Psoas muscle (tissue), 8 donors: ENCODE measurements at places on chromosomes 7 and 10. TPM values are rescaled to one million over a fixed set of nuclear protein-coding genes. Genes with fewer than 3 reads are reported as not detected.

DNA sequence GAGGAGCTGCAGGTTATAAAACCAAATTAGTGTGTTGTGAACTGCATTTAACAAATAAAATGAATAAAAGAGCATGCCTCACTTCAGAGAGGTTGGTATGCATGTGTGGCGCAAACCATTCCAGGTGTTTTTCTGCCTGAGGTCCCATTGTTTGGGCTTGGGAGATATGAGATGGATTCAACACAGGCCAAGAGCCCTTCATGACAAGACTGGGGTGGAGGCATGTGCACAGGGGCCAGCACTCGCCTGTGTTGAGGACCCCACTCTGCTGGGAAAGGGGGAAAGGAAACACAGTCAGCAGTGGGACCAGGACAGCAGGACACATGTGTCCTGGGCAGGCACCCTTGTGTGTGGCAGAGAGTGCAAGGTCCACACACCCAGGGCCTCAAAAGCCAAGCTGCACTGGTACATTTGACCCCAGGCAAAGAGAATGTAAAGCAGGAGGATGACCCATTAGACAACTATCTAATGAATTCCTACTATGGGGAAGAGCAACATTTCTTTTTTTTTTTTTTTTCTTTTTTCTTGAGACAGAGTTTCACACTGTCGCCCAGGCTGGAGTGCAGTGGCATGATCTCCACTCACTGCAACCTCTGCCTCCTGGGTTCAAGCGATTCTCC, 9.2 kb upstream of the SLC18A3 start:
- peaks cover 38% of the 10 kb centered on the region for H3K27me3 ChIP-seq
- DNase-seq: no peak
- no peaks in the 10 kb centered on the region for H3K4me1 ChIP-seq
- no peak overlapping the region for H3K4me3 ChIP-seq
- H3K27ac ChIP-seq: no peak overlapping the region

- no peaks in the 10 kb centered on the region for H3K36me3 ChIP-seq
- peaks cover 9% of the 10 kb centered on the region for H3K27me3 ChIP-seq
- H3K27ac ChIP-seq: peak overlapping the region; percentile 34
- H3K4me3 ChIP-seq: no peak overlapping the region
Measured at GRCh38 chr7:155209478-155210319, 88.0 kb upstream of the INSIG1 start.

GRCh38 chr7:39709768-39710311, 86.5 kb downstream of the RALA start:
- H3K27me3 ChIP-seq: no peaks in the 10 kb centered on the region
- no peak overlapping the region for H3K27ac ChIP-seq
- H3K4me1 ChIP-seq: no peaks in the 10 kb centered on the region
- no peak for DNase-seq
- no peak overlapping the region for H3K4me3 ChIP-seq

- H3K27me3 ChIP-seq: no peaks in the 10 kb centered on the region
- DNase-seq: no peak
- peak overlapping the region; percentile 7 for H3K4me3 ChIP-seq
- no peaks in the 10 kb centered on the region for H3K36me3 ChIP-seq
- H3K4me1 ChIP-seq: peaks cover 44% of the 10 kb centered on the region
- H3K27ac ChIP-seq: peak overlapping the region; percentile 99
Measured at GRCh38 chr10:49273082-49273465, 25.9 kb upstream of the C10orf71 start.

GRCh38 chr7:98282703-98283102, 1.2 kb downstream of the BRI3 start:
- peak overlapping the region; percentile 99 for H3K27ac ChIP-seq
- DNase-seq: no peak
- no peaks in the 10 kb centered on the region for H3K27me3 ChIP-seq
- H3K4me3 ChIP-seq: peak overlapping the region; percentile 90
- H3K4me1 ChIP-seq: peaks cover 50% of the 10 kb centered on the region
- no peaks in the 10 kb centered on the region for H3K36me3 ChIP-seq

DNA sequence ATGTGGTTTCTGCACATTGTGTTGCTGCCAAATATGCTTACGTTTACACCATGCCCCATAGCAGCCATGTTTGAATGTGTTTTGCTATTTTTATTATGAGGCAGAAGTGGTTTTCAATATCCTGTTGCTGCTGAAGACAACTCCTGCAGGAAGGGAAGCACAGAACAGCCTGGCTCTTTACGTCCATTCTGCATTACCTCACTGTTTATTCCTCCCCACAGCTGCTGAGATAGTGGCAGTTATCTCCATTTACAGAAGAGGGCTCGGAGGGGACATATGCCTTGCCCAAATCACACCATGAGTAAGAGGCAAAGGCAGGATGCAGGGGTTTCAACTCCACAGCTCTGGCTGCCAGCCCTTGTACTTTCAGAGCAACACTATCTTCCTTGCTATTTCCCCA, 35.3 kb downstream of the PLPP4 start:
- no peak for DNase-seq
- no peaks in the 10 kb centered on the region for H3K27me3 ChIP-seq
- no peaks in the 10 kb centered on the region for H3K36me3 ChIP-seq
- no peaks in the 10 kb centered on the region for H3K4me1 ChIP-seq
- no peak overlapping the region for H3K27ac ChIP-seq

DNA sequence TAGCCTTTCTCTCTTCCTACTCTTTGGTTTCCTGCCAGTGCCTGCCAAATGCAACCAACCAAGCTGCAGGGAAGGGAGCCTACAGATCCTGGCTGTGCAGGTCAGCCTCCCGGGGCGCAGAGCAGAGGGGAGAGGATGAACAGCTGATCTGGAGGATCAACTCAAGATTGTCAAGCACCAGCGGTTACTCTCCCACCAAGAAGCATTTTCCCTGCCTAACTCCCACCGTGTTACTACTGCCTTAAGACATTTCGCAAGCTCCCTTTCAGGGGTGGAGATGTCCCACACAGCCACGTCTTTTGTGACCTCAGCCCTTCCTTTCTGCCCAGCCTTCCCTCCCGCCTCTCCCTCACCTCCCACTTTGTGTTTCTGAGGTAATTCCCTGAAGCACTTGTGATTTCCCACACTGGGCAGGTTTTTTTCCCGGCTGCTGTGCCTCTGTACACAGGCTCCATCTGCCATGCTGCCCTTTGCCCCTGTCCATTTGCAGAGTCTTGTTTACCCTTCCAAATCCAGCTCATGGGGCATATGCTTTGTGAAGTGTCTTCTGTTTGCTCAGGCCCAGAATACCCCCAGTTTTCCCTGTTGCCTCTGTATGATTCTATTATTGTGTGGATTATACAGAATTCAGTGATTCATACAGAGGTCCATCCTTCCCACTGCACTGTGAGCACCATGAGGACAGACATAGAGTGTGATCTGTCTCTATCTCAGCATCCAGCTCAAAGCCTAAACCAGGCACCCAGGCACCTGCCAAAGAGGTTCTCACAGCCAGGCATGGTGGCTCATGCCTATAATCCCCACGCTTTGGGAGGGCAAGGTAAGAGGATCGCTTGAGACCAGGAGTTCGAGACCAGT, 40.9 kb upstream of the PAPSS2 start:
- H3K27me3 ChIP-seq: no peaks in the 10 kb centered on the region
- H3K36me3 ChIP-seq: no peaks in the 10 kb centered on the region
- DNase-seq: no peak
- H3K4me3 ChIP-seq: no peak overlapping the region

Gene PLEKHS1
- 0.04 TPM for polyA plus RNA-seq

Gene AKR1C4
- not detected for polyA plus RNA-seq

Gene FLNC
- 1,658 TPM for polyA plus RNA-seq
